SHP77 (cell line): ENCODE measurements at places on chromosomes 1 and 21.

- DNase-seq = no peak
Measured at GRCh38 chr1:156102633-156103511, 11.6 kb upstream of the LMNA start.

- peak; percentile 84 for DNase-seq
Measured at GRCh38 chr1:16960560-16961296, 19.7 kb downstream of the MFAP2 start.

GRCh38 chr1:11838349-11839272 lies 9.0 kb downstream of the NPPA start:
- DNase-seq = peak; percentile 71

DNA sequence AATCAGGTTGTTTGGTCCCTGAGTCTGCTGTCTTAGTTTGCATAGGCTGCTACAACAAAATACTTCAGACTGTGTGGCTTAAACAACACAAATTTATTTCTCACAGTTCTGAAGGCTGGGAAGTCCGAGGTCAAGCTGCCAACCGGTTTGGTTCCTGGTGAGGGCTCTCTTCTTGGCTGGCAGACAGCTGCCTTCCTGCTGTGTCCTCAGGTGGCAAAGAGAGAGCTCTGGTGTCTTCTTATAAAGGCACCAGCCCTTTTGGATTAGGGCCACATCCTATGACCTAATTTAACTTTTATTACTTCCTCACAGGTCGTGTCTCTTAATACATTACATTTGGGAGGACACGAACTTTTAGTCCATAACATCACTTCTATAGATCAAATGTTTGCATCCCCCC lies 89.6 kb upstream of the CD34 start:
- no peak for DNase-seq

GRCh38 chr21:26599261-26599660 lies 26.2 kb upstream of the CYYR1 start:
- no peak for DNase-seq

GRCh38 chr1:43304314-43304681 lies 3.5 kb downstream of the TIE1 start:
- DNase-seq = no peak

DNA sequence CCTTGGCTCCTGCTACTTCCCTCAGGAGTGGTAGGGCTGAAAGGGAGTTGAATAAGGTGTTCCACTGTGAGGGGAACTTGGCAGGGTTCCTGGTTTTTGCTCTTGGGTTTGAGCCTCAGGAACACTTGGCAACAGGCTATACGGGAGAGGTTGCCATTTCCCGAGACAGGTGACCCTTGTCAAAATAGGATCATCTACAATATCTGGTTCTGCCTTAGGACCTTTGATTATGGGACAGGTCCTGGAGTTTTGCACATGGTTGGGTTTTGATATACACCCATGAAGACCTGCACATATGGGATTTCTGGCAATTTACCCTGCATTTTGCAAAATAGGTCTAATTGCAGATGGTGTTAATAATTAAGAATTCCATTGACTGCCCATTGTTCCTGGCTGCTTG lies 31.1 kb downstream of the YY1AP1 start:
- DNase-seq = no peak
